Stimulated activated CD4-positive, alpha-beta T cell treated with anti-CD3 and anti-CD28 coated beads, TNF-alpha, amount 100 ng/mL, for 4 hours (primary cell): ENCODE measurements at places on chromosomes 13 and 19.

- DNase-seq, result no peak
These were observed 37.3 kb downstream of the SOX1 start for GRCh38 chr13:112103961-112104880.

DNA sequence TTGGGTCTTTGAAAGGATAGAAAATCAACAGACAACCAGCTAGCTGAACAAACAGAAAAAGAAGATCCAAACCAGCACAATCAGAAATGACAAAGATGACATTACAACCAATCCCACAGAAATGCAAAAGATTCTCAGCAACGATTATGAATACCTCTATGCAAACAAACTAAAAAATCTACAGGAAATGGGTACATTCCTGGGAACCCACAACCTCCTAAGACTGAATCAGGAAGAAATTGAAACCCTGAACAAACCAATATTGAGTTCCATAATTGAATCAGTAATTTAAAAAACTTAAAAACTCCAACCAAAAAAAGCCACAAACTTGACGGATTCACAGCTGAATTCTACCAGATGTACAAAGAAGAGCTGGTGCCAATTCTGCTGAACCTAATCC, 20.9 kb upstream of the C1QTNF9B start:
- no peak for DNase-seq

GRCh38 chr13:83057119-83057518, 825.2 kb downstream of the SLITRK1 start:
- DNase-seq, result no peak

DNA sequence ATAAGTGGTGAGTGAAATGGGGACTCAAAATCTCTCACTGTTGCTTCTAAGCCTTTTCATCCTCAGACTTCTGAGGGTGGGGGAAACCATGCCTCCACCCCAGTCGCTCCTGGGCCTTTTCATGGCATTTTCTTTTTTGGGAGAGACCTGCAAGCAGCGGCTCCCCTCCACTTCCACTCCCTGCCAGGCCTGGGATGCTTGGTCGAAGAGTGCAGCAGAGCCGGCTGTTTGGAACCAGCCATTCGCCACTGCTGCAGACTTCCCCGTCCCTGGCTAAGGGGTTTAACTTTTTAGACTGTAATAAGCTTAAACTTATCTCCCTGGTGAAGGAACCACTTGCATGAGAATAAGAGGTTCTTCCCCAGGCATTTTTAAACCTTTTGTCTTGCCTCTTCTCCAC, 617.2 kb downstream of the PCDH9 start:
- DNase-seq, result no peak

DNA sequence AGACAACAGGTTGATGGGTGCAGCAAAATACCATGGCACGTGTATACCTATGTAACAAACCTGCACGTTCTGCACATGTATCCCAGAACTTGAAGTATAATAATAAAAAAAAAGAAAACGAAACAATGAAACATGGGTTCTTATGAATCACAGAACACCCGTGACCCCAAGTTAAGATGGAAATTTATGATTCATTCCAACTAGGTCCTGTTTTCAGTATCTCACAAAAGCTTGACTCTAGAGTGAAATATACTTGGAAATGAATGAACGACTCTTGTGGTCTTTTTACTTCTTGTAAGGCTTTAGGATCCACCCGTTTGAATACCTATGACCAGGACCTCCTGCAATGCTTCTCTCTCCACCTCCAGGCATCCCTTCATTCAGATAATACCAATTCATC, 3.5 kb upstream of the LILRB4 start:
- no peak for DNase-seq

DNA sequence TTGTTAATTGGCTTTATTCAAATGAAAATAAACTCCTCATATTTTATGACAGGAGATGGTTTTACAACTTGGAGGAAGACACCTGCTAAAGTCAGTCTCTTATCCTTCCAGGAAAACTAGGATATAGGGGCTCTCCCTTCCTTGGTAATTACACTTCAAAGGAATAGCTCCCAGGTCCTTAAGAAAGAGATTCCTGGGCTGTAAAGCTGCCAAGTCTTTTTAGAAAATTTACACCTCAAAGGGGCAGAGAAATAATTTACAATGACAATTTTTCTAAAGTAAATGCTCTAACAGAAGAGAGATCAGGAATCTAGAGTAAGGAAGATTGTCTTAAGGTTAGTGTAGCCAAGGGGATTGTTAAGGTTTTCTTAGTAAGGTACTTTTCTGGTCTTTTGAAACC, 1359.0 kb downstream of the OLFM4 start:
- DNase-seq, result no peak

- no peak for DNase-seq
These were observed 2070.3 kb downstream of the PCDH9 start for GRCh38 chr13:65159803-65160202.

DNA sequence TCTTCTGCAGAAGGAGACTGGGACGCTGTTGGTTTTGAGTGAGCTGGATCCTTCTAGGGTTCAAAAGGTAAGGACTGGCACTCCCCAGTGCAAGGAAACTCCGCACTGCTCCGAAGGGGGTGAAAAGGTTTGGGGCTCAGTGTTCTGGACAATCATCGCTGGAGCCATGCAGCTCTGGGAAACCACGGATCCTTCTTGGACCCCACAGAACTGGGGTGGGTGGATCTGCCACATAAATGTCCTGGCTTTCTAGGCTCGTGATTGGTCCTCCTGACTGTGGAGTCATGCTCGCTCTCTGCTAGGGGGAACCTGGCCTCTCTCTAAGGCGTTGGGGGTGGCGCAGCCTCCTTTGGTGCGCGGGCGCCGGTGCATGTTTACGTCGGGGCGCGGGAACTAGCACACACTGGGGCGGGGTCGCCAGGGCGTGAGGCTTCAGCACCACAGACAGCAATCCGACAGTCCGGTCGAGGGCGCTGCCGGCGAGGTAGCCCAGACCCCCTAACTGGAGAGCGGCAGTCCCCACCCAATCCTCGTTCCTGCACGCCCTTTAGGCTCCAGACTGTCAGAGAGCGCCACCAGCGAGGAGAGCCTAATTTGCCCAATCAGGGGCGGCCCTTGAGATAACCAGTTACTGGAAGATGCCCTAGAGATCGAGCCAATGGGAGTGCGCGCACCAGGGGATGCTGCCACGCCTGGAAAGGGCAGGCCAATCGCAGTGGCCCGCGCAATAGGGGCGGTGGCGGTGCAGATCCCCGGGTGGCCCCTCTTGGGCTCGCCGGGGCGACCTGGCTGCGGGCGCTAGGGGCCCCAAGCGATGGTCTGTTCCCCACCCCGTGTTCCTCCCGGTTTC, 913 bp upstream of the ELAVL3 start:
- peak; percentile 52 for DNase-seq

DNA sequence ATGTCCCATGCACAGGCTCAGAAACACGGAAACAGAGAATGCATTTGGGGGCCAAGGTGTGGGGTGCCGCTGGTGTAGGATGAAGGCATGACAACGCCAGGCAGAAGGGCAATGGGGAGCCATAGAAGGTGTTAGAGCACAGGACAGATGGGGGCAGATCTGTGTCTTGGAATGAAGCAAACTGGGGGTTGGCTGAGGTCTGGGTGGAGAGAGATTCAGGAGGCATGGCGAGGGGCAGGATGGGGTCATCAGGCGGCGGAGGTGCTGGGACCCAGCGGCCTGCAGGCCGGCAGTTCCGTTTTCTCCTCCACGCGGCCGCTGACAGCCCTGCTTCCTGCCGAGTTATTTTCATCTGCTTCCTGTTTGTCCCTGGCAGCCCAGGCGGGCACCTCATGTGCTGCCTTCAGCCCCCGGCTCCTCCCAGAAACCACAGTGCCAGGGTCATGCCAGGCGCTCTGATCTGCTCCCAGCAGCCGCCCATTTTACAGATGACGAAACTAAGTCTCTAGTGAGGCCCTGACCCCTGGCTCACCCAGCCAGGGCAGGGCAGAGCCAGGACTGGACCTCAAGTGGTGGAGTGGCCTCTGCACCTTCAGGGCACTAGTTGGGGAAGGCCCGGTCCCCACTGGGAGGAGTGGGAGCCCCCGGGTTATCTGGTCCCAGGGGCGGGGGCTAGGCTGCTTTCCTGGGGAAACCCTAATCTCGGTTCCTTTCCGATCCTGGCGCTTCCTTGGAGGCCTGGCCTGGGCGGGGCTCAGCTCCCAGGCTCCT, 2.2 kb downstream of the ARHGAP45 start:
- no peak for DNase-seq

- no peak for DNase-seq
These were observed 29.5 kb downstream of the PLA2G4C start for GRCh38 chr19:48081106-48081505.

- DNase-seq, result no peak
These were observed 6.5 kb downstream of the SIGLEC7 start for GRCh38 chr19:51148580-51148979.
